Smooth muscle cell of trachea (primary cell): ENCODE measurements at places on chromosomes 3 and 15. TPM values are rescaled to one million over a fixed set of nuclear protein-coding genes. Genes with fewer than 3 reads are reported as not detected.

FBXW12 gene
- total RNA-seq: 0.15 TPM in 1 of 2 replicates, not detected in the other

TNFSF10 gene
- 5.1 and 9.7 TPM in 2 replicates for total RNA-seq

SLC28A1 gene
- total RNA-seq: not detected in 2 replicates

DOCK3 gene
- total RNA-seq: 0.17 and 0.29 TPM in 2 replicates

IGF1R gene
- 49.0 and 71.6 TPM in 2 replicates for total RNA-seq

LXN gene
- 160 and 200 TPM in 2 replicates for total RNA-seq

STRIT1 gene
- not detected in 2 replicates for total RNA-seq

PODXL2 gene
- total RNA-seq: 1.0 and 1.8 TPM in 2 replicates

CGNL1 gene
- 0.17 and 0.29 TPM in 2 replicates for total RNA-seq

GRK7 gene
- under 0.01 TPM in 1 of 2 replicates, not detected in the other for total RNA-seq

GHSR gene
- total RNA-seq: not detected in 2 replicates

RAB6B gene
- 0.44 and 1.2 TPM in 2 replicates for total RNA-seq

PP2D1 gene
- total RNA-seq: not detected in 2 replicates

RAD51 gene
- 1.3 and 4.1 TPM in 2 replicates for total RNA-seq

MYH15 gene
- total RNA-seq: 0.50 and 1.0 TPM in 2 replicates

CCDC39 gene
- total RNA-seq: 0.15 and 0.17 TPM in 2 replicates

GPR62 gene
- total RNA-seq: under 0.01 TPM in 1 of 2 replicates, not detected in the other

TMCO5A gene
- not detected in 2 replicates for total RNA-seq

DGKG gene
- 0.17 and 0.87 TPM in 2 replicates for total RNA-seq

COL6A5 gene
- not detected in 2 replicates for total RNA-seq

GABRR3 gene
- total RNA-seq: not detected in 2 replicates

C2CD4B gene
- 0.15 TPM in 1 of 2 replicates, not detected in the other for total RNA-seq

LMOD3 gene
- total RNA-seq: under 0.01 and 0.15 TPM in 2 replicates

ARHGEF26 gene
- 0.99 and 1.6 TPM in 2 replicates for total RNA-seq

CAMP gene
- total RNA-seq: not detected in 2 replicates

SCN5A gene
- total RNA-seq: 0.29 and 1.2 TPM in 2 replicates

CPNE9 gene
- not detected in 2 replicates for total RNA-seq

GOLGA8J gene
- not detected in 2 replicates for total RNA-seq

STAB1 gene
- 0.17 and 1.6 TPM in 2 replicates for total RNA-seq

SRGAP3 gene
- total RNA-seq: 6.1 and 7.8 TPM in 2 replicates

CFAP100 gene
- total RNA-seq: not detected in 2 replicates

LYSMD4 gene
- 11.4 and 14.8 TPM in 2 replicates for total RNA-seq

RBMS3 gene
- total RNA-seq: 45.7 and 48.0 TPM in 2 replicates

CAND2 gene
- 4.7 and 16.9 TPM in 2 replicates for total RNA-seq

AGTR1 gene
- 2.3 and 3.3 TPM in 2 replicates for total RNA-seq
